Ecto neural progenitor cell (in vitro differentiated cells): ENCODE measurements at places on chromosomes 7 and 10.

DNA sequence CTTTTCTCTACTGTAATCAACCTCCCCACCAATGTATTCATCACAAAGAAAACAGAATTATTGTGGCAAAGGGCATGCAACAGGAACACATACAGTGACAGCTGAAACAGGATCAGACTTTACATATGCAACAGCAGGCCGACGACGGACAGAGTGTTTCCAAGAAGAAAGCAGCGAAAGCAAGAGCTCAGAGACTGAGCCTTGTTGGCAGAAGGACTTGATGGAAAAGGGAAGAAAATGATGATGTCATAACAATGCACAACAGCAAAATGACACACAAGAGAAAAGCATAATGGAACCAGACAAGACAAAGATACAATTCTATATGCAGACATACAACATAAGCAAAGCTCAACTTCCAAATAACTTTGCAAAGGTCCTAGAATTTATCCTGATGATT lies 106.5 kb downstream of the ARHGAP12 start:
- no peak for DNase-seq

GRCh38 chr7:33841705-33842129 lies 63.6 kb upstream of the BMPER start:
- no peak for DNase-seq

DNA sequence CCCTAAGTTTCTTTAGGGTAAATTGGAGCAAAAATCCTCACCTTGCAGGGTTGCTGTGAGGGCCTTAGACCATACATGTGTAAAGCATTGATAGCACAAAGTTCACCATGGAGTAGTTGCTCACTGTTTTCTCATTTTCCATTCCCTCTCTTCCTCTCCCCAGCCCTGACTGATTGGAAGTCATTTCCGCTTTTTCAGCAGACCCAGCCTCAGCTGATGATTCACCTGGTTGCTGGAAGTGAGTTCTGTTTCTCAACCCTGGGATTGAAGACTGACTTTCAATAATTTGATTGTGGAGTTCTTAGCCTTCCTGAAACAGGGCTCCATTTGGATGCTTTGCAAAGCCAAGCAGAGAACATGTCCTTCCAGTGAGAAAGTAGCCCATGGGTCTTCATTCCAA lies 107.0 kb downstream of the PLXNA4 start:
- DNase-seq = no peak

GRCh38 chr10:84523526-84523925 lies 195.1 kb downstream of the CCSER2 start:
- DNase-seq = no peak

DNA sequence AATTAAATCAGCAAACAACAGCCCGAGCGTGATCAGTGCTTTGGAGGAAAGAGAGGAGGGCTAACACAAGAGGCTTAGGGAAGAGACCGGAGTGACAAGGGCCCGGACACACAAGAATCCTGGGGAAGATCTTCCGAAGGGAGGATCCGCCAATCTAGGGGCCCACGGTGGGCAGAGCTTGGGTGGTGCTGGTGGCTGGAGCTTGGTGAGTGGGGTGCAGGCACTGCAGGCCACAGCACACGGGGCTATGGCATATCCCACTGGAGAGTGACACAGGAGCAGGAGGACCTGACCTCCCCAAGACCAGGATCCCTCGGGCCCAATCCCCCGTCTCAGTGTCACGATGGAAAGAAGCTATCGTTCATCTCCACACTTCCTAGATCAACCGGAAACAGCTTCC lies 471.3 kb upstream of the FOXK1 start:
- no peak for DNase-seq

DNA sequence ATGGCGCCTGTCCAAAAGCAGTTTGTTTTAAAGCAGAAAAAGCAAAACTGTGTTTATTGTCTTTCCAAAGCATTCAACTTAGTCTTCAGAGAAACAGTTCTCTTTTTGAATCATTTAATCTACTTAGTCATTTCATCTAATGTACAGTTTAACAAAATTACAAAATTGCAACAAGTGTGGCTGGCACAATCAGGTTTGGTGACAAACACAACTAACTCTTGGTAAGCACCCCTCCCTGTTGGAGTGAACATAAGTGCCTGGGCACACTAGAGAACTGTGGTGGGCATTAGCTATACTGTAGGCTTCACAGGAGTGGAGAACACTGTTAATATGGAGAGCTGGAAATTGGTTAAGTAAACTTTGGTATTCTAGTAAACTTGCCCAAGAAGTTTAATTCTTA lies 6.9 kb downstream of the CREM start:
- DNase-seq = no peak

GRCh38 chr10:118753331-118754228 lies 1.2 kb downstream of the CACUL1 start:
- no peak for DNase-seq

DNA sequence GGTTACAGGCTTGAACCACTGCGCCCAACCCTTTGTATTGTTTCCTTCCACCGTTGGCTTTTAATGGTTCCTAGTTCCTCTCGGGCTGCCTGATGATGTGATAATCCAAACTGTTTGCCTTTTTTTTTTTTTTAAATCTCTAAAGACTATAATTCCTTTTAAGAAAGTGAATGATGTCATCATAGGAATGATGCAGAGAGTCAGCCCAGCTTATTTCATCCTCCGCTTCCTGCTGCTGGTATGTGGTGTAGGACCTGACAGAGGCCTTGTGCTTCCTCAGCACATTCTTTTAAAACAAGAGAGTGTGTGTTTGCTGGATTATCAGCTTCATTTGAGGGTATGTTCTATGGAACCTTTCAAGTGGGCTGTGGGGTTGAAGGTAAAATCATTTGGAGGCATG lies 241.4 kb downstream of the LRMDA start:
- no peak for DNase-seq

DNA sequence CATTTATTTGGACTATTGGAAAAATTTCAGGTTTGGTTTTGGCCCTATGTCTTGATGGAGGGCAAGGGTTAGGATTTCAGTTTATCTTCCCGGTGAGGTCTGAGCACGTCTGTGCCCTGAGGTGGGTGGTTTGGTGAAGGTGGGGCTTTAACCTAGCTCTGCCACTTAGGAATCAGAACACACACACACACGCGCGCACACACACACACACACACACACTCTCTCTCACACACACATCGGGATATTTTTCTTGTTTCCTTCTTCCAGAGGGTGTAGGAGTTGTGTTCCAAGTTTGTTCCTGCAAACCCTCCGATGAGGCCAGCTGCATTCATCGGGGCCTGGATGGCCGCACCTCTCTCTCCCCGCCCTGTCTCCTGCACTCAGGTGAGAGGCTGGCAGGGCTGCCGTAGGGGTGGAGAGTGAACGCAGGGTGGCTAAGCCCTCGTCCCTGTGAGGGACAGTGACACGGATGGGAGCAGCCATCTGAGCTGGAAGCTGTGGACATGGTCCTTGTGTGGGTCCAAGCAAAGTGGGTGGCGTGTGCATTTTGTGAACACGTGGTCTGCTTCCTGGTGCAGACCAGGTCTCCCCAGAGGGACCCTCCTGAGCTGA lies 34.2 kb downstream of the CHST12 start:
- DNase-seq = no peak

DNA sequence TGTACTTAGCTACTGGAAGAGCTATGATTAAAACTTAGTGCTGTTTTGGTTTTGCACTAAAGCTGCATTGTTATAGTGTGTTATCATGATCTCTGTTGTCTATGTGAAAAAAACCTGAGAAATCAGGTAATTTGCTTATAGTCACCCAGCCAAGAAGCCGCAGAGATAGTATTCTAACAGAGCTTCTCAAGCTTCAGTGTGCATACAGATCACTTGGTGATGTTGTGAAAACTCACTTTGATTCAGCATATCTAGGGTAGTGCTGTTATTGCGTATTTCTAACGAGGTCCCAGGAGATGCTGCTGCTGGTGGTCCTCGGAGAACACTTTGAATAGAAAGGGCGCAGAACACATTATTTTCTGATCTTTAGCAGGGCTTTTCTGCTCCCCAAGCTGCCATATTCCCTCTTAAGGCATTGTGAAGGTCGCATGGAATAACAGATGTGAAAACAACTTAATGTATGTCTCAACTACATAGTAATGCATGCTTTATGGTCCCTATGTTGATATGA lies 68.4 kb upstream of the PDCD4 start:
- no peak for DNase-seq
